ENCODE measurements at places on chromosomes 6 and 20.

DNA sequence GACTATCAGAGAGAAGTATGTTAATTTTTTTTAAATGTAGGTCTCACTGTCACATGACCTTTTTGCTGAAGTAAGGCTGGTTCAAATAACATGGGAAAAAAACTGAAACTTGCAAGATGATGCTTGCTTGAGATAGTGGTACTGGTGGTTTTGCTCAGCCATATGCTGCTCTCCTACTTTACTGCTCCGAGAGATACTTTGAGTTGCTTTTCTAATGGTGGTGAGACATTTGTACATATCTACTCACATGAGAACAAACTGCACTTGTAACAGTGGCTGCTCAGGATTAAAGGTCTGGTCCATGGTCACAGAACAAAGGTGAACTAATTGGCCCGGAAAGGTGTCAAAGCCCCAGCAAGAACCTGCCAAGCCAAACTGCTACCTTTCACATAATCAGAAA, 106.2 kb upstream of the BEND3 start:
- DNase-seq = no peak

- DNase-seq = no peak
Measured at GRCh38 chr20:3812259-3812681, 8.1 kb upstream of the AP5S1 start.

DNA sequence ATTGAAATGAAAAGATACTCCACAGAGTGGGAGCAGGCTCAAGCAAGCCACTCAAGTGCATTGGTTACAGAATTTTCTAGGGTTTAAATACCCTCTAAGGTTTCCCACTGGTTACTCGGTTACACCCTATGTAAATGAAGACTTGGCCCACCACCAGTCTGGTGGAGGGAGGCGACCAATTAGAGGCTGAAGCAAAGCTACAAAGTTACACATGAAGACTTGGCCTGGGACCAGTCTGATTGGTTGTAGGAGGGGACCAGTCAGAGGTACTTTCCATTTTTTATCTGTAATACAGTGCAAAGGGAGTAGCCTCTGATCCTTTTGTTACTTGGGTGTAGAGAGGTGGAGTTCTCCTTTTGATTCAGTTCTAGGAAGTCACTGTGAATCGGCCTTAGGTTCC, 7.6 kb downstream of the SRSF12 start:
- no peak for DNase-seq

- no peak for DNase-seq
Measured at GRCh38 chr6:116446399-116446798, 14.8 kb upstream of the CALHM6 start.

GRCh38 chr20:63009988-63010769, 3.4 kb upstream of the BHLHE23 start:
- DNase-seq = peak; percentile 74

DNA sequence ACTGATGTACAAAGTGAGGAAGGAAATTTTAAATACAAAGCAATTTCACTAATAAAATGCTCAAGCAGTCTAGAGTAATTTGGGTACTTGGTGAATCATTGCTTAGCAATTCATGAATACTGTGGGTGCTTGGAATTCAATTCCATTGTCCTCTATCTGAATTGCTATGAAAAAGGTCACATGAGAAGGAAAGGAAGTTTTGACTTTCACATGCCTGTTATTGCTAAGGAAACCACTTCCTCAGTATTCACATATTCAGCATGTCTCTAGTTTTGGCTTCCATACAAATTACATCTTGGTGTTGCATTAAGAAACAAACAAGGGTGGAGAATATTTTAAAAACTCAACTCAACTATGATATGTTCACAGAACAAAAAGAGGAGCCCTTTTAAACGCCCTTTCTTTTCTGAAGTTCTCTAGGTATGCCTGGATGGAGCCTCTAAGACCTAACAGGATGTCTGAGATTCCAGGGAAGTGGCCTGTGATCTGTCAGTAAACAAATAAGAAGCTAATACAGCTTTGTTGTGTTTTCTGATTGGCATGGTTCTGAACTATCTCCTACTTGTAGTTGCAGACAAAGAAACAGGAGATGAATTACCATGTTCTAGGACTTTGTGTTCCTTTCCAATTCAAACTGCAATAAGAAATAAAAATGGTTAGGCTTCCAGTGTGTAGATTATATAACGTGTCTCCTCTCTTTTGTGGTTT, 190.4 kb downstream of the OGFRL1 start:
- DNase-seq = no peak

DNA sequence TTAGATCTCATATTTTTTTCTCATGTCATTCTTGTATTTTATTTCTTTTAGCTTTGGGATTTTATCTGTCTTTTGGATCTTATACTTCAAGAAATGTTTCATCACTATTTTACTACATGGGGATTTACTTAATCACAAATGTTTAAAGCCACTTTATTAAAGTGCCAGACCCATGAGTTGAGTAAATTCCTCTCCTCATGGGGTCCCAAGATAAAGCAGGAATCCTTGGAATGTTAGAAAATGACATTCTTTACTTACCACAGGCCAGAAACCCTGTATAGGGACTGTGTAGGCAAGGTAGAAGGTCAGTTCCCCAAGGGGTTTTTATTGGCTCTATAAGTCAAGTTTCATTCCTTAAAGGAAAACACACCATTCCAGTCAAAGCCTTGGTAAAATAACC, 28.4 kb upstream of the OR2J2 start:
- DNase-seq = no peak

GRCh38 chr20:10673176-10673841, 490 bp downstream of the JAG1 start:
- no peak for DNase-seq

DNA sequence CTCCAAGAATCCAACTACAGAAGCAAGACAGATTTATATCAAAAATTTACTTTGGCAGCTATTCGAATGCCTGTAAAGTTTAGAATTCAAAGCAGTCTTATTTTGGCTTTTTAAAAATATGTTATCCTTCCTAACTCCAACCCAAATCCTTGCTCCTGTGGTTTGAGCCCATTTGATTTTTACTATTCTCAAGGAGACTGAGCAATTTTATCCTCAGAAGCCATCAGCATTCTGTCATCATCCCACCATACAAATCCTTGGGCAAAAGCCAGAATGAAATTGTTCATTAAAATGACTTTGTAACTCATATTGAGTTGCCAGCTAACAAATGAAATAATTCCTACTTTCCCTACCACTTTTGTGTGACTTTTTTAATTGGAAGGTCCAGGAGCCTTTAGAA, 392.8 kb downstream of the ADGRB3 start:
- no peak for DNase-seq

- DNase-seq = no peak
Measured at GRCh38 chr20:58149437-58150091, 78.9 kb downstream of the ANKRD60 start.

GRCh38 chr6:152701863-152702401, 4.2 kb downstream of the MYCT1 start:
- DNase-seq = no peak

DNA sequence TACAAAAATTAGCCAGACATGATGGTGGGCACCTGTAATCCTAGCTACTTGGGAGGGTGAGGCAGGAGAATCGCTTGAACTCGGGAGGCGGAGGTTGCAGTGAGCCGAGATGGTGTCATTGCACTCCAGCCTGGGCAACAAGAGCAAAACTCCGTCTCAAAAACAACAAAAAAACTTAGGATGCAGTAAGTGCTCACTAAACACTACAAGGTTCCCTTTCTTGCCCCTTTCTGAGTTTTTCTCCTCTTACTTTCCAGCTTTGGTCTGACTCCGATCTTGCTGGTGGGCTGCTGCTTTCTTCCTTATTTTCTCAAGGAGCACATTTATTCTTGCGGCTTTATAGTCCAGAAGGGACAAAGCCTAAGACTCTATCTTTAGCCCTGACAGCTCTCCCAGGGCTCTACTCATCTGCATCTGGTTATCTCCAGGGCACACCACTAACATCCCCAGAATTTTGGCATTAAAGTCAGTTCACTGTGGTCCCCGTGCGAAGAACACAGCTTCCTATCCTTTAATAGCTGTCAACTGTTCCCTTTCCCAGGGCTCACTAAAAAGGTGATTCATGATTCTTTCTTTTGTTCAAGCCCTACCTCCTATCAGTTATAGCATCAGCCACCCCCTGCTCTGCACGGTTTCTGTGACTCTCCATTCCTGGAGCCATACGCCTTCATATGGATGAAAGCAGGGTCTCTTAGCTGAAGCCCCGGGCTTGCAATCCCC, 17.1 kb upstream of the RPN2 start:
- DNase-seq = no peak

DNA sequence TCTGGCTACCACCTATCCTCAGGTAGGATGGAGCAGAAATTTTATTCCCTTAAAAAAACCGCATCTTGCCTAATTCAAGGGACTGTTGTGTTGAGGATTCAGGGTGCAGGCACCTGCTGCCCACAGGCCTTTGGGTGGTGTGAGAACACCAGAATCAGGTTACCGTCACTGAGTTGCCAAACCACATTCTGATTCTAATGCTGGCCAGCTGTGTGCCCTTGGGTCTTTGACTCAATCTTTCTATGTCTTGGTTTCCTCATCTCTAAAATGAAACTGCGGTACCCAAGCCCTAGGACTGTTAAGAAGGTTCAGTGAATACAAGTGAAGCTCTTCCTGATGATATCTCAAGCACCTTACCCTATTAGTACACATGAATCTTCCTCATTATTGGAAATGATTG, 827.3 kb downstream of the DHX35 start:
- no peak for DNase-seq

DNA sequence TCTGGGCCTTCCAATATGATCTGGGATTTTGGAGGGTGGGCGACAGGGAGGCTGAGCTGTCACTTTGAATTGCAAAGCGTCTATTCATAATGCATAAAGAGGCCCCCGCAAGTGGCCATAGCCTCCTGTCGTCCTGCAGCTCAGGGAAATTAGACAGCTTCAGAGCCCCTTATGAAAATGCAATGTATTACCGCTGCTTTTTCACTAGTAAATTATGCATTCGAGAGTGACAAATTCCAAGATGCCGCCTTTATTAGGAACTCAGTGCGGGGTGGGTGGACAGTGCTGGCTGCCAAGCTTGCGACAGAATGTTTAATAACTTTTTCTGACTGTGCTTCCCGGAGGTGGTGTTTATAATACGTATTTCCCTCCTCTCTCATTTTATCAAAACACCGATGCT, 168.5 kb downstream of the DHX35 start:
- DNase-seq = no peak

DNA sequence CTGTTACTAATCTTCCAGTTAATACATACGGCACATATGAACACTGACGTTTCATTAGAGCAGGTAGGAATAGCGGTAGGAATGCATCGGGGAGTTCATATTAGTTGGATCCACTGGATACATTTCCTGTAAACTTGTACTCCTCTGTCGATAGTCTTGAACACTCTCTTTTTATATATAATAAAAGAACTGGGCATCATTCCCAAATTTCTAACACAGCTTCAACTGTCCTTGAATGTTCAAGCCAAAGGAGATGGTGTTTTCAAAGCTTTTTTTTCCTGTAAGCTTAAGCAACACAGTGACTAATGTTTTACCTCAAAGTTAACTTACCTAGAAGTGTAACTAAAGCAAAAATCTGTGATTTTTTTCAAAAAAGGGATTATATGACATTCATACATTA, 195.3 kb downstream of the UTRN start:
- no peak for DNase-seq

- DNase-seq = no peak
Measured at GRCh38 chr6:85676086-85676729, 33.5 kb upstream of the SYNCRIP start.

DNA sequence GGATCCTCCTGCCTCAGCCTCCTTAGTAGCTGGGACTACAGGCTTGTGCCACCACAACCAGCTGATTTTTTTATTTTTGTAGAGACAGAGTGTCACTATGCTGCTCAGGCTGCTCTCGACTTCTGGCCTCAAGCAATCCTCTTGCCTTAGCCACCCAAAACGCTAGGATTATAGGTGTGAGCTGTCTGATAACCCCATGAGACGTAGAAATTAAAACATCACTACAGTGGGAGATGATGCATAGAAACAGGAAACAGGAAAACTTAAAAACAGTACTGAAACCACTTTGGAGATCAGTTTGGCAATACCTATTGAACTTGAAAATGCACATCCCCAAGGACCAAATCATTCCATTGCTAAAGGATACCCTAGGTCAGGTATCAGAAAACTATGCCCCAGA, 10.8 kb downstream of the SENP6 start:
- no peak for DNase-seq

GRCh38 chr6:103081126-103081525, 1687.6 kb downstream of the GRIK2 start:
- no peak for DNase-seq

DNA sequence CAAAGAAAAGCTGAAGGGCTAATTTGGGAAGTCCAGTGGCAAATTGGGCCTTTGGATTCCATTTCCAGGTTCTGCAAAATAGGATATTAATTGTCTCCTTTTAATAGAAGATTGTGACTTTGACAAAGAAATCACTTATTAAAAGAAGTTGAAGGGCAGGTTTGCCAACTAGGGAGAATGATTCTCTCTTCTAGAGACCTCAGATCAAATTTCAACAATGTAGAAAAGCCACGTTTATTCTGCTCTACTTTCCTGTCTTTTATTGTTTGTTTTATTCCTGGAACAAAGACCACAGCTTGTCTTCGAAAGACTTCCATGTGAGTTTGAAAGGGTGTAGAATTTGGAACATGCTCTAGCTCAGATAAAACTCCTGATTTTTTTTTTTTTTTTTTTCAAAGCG, 65.5 kb upstream of the PRL start:
- no peak for DNase-seq

DNA sequence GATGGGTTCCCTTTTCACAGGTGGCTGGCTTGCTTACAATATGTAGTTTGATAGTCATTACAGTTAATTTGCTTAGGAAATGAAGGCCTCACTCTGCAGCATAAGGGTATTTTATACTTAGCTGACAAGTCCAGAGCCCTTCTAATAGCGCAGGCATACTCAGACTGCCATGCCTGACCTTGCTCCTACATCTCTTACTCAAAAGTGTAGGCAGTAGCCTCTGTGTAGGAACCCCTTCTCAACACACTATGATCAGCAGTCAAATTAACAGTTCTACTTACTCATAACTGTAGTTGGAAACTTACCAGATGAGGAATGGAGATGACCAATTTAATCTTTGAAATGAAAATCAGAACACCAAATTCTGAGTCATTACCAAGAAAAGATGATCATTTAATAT, 373.5 kb downstream of the TBC1D32 start:
- no peak for DNase-seq

- DNase-seq = no peak
Measured at GRCh38 chr6:134766497-134766896, 183.4 kb downstream of the ALDH8A1 start.

- no peak for DNase-seq
Measured at GRCh38 chr6:64984948-64985347, 722.1 kb downstream of the EYS start.

DNA sequence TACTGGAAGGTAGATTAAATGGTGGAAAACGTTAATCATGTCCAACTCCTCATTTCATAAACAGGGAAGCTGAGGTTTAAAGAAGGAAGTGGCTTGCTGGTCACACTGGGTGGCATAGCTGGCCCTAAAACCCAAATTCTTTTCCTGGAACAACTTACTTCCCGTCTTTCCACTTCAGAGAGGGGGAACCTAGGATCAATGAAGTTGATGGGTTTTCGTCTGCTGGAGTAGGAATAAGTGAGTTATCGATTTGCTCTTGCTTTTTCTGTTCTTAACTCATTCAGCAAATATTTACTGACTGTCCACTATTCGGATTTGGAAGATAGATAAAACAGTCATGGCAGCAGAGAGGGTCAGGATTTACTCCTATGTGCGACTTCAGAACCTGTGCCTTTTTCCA, 1.2 kb upstream of the SYS1 start:
- no peak for DNase-seq

All from activated naive CD4-positive, alpha-beta T cell treated with anti-CD3 and anti-CD28 coated beads, Interleukin-2, amount 50 U/mL, for 16 hours (primary cell).